Stromal cell of bone marrow (primary cell): ENCODE measurements at places on chromosomes 12 and 14.

DNA sequence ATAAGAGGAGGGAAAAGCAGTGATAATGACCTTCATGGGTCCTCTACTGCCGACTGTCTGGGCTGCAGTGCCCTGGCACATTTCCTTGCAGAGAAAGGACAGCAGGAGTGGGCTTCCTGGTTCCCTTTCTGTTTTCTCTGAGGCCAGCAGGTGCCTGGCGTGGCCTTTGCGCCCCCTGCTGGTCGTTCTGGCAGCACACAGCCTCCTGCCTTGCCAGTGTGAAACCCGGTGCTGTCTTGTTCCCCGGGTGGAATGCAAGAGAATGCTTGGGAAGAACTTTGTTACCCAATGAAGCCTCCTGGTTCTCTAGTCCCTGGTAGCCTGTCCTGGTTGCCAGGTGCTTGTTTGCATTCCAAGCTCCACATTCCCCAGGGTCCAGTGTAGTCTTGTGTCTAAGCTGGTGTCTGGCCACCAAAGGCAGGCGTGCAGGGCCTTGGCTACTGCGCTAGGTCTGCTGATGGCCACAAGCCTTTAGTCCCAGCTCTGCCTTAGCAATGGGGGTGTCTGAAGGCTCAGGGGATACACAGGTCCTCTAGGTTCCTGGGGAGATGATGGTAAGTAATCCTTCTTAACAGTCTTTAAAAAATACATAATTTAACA lies 1392.4 kb upstream of the TMEM132C start:
- DNase-seq, result peak; percentile 24

DNA sequence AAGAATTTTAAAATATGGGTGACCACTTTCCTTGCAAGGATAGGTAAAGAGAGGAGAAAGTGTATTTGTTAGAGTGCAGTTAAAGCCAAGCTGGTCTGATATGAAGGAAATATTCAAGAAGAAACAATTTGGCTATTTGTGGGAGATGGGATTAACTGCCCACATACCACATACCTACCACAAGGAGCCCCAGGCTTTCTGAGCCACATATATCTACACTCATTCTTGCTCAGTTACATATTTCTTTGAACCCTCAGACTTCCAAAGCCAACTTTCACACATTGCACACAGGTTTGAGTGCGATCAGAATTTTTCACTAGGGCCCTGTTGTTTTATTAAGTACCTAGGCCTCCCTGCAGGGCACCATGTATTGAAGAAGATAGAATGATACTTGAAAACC lies 330.2 kb downstream of the ZFP36L1 start:
- DNase-seq, result no peak

DNA sequence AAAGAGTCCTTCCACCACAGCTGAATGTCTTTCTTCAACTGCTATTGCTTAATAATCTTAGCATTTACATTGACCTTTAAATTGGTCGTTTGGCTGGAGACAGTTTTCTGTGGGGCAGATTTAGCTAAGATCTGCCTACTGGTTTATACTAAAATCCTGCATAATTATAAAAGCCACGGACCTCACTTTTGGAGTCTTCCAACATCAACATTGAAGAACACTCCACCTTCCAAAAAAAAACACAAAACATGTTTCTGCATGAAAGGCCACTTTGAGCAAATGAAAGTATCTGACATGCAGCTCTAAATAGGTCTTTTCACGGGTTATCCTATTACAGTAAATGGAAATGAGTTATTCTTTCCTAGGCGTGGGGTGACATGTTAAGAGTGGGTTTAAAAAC lies 57.0 kb upstream of the KRR1 start:
- peak; percentile 18 for DNase-seq

GRCh38 chr12:49706351-49707127 lies 666 bp downstream of the FMNL3 start:
- no peak for DNase-seq

DNA sequence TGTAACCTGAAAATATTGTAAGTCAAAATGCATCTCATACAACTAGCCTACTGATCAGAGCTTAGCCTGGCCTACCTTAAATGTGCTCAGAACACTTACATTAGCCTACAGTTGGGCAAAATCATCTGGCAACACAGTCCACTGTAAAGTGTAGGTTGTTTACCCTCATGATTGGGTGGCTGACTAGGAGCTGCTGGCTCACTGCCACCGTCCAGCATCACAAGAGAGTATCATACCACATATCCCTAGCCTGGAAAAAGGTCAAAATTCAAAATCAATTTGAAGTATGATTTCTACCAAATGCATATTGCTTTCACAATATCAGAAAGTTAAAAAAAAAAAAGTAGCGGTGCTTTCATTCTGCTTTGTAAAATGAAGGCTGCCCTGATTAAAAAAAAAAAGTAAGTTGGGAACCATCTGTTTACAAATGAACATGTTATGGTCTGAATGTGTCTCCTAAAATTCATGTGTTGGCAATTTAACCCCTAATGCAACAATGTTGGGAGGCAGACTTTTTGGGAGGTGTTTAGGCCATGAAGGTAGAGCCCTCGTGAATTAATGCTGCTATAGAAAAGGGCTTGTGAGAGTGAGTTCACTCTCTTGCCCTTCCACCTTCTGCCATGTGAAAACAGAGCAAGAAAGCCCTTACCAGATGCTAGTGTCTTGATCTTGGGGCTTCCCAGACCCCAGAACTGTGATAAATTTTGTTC lies 211.8 kb downstream of the PPM1H start:
- no peak for DNase-seq

DNA sequence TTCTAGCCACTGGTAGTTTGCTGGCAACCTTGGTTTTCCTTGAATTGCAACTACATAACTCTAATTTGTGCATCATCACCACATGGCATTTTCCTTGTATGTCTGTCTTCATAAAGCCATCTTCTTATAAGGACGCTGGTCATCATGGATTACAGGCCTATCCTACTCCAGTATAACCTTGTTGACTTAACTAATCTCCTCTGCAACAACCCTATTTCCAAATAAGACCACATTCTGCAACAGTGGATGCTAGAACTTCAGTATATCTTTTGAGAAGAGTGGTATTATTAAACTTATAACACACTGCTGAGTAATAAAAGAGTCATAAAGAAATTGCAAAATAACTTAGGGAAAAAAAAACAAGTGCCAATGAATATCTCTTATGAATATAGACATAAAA lies 511.8 kb upstream of the FOXG1 start:
- DNase-seq, result no peak

DNA sequence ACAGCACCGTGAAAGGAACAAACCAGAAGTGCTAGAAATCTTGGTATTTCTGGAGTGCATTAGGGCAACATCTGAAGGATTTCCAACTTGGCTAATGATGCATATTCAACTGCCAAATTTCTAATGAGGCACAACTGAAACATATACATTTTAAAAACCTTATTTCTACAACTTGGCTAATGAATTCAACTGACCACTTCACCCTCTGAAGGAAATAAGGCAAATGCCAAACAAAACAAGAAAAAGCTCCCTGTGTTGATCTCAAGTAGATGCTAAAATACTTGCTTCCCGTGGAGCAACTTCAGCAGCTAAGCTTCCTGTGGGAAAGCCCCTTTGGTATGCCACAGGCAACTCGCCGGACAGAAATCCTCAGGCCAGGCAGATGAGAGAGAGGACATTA lies 167.1 kb downstream of the TTC7B start:
- DNase-seq, result no peak

GRCh38 chr14:26867171-26867757 lies 269.4 kb upstream of the NOVA1 start:
- no peak for DNase-seq

- DNase-seq, result no peak
Measured at GRCh38 chr12:85603556-85603955, 232.7 kb downstream of the RASSF9 start.

DNA sequence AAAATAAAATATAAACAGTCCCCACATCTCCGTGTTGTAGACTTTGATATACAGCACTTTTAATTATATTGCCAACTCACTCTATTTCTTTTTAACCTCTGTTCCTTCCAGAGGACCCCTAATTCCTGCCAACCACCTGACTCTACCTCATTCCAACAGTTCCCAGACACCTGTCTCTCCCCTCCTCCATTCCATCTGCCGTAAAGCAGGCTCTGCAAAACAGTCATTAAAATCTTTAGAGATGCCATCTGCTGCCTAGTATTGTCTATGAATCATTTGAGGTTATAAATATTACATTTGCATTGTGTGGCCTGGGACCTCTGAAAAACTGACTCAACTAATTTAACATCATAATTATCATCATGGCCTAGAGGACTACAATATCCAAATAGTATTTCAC lies 148.8 kb upstream of the DCN start:
- no peak for DNase-seq

DNA sequence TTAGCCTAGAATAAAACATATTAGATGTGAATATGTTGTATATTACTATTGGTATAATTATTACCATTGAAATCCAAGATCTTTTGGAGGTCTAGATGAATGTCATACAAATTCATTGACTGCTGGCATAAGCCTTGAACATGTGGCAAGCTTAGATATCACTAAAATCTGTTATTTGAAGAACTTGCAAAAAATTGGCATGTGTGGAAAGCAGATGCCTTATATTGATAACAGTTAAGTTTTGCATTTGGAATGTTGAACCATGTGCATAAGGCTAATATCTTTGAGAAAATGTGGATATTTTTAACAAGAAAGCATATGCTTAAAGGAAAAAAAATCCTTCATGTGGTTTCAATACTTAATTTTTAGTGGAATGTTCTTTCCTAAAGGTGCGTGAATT lies 203.6 kb upstream of the PRICKLE1 start:
- no peak for DNase-seq

DNA sequence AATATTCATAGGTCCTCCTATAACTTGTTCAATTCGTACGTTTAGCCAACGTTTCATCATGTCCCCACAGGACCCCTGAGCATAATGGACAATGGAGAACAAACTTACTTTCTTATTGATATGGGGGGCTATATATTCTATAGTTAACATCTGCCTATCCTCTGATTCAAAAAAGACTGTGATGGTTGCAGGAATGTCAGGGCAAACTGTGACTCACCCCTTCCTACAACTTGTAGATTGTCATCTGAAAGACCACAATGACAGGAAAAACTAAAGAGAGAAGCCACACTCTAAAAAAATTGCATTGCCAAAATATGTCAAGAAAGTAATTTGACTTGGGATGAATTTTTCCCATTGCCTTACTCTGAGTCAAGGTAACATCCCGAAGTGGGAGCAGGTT lies 50.8 kb downstream of the CATSPERB start:
- no peak for DNase-seq

DNA sequence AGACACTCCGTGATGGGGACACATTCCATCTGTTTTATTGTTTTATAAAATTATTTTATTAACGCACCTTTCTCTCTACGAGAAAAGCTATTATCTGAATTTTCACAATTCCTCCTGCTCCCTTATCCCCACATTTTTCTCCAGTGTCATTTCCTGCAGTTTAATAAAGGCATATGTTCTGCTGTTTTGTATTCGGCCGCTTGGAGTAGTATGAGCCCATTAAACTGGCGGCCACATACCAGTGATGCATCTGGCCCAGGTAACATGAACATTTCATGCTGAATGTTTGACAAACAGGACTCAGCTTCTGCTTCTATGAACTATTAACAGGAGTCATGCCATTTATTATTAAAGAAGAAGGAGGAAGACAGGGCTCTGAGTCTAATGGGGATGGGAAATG lies 511.0 kb downstream of the TMEM121 start:
- no peak for DNase-seq

DNA sequence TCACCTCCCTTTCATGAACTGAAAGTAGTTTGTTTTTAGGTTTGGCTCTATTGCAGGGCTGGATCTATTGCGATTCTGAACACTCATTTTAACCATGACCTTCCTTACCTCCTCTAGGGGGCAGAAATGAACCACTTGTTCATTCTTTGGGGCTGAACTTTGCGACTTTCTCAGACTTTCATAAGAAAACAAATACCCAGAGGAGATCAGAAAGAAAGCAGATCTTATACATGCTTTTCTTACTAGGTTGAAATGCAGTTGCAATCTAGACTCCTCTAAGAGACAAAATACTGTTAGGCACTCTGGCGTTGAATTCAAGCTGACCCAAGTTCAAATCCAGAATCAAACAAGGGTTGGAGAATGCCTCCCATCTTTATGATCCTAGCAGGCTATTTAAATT lies 32.6 kb upstream of the PLEKHG3 start:
- DNase-seq, result peak; percentile 54

DNA sequence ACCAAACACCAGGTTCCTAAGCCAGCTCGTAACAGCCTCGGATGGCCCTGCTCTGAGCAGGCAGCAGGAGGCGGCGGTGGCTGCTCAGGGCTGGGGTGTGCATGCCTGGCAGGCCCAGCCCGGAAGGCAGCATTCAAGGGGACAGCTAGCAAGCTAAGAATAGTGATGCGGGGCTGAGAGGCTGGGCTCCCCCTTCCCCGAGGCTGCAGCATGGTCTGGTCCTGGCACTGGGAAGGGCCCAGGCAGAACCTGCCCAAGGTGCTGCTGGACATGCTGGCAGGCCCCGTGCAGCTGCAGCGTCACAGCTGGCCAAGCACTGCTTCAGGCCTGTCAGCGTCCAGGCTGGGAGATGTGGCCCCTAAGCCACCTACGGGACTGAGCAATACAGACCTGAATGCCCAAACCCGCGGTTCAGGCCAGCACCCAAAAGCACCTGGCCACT lies 26.4 kb upstream of the NUDT14 start:
- DNase-seq, result no peak

- DNase-seq, result no peak
Measured at GRCh38 chr12:88181881-88182280, 39.8 kb downstream of the TMTC3 start.

GRCh38 chr14:34872822-34873588 lies 2.2 kb downstream of the BAZ1A start:
- DNase-seq, result peak; percentile 33
